Endodermal cell (in vitro differentiated cells): ENCODE measurements at places on chromosomes 4 and X.

GRCh38 chr4:5051278-5052203, at the start of gene STK32B:
STK32B (plus strand) TSS chr4:5051480.
- peak; percentile 88 for DNase-seq

DNA sequence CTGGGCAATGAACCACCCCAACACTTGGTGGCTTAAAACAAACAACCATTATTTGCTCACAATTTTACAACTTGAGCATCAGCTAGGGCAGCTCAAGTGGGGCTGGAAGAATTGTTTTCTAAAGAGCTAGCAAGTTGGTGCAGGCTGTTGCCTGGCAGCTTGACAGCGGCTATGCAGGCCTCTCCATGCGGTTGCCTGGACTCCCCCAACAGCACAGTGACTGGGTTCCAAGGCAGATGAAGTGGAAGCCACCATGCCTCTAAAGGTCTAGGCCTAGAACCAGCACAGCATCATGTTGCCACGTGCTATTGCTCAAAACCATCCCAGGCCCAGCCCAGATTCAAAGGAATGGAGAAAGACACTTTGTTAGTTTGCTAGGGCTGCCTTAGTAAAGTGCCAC, 114.8 kb downstream of the BCOR start:
- no peak for DNase-seq

GRCh38 chr4:154559494-154560418, 3.1 kb upstream of the FGB start:
- peak; percentile 72 for DNase-seq

DNA sequence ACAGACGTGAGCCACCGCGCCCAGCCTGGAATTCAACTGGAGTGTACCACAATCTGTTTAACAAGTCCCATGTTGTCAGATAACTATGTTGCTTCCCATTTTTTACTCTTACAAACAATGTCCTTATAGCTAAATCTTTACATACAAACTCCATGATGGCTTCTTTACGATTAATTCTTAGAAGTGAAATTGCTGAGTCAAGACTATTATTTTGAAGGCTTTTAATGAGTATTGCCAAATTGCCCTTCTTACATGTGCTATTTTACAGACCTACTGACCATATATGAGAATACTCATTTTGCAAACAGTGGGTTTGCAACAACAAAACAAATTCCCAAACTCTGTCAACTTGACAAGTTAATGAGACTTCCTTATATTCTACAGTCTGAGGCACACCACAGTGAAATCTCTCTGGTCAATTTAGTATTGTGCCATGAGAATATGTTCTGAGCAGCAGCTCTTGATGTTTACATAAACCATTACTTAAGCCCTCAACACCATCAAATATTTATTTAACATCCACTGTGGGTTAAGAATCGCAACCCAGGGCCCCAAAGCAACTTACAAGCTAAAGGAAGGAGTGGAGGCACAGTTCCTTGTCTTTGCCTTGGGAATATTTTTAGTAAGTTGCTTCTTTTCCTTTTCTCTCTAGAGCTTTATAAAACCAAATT, 128.5 kb downstream of the SPRY1 start:
- no peak for DNase-seq

- no peak for DNase-seq
These were observed 44.7 kb upstream of the BEX4 start for GRCh38 chrX:103170216-103170615.

- no peak for DNase-seq
These were observed 39.1 kb upstream of the BMP2K start for GRCh38 chr4:78737035-78737434.

GRCh38 chrX:153063315-153063714, 7.0 kb downstream of the PNMA3 start:
- DNase-seq, result no peak

DNA sequence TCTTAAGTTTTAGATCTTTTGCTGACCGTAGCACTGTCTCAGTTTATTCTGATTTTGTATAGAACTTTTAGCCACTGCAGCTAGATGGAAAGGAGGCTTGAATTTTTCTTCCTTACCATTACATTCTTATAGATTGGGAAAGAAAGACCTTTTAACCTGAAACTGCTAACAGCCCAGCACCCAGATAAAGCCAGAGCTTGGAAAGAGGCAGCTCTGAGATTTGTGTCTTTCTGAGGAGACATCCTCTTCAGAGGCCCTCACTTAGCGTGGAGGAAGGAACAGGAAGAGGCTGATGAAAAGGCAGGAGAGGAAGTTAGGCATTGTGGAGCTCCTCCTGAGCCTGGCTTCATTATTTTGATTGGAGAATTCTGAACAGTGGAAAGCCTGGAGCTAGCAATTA, 35.1 kb downstream of the ATG4A start:
- DNase-seq, result no peak

DNA sequence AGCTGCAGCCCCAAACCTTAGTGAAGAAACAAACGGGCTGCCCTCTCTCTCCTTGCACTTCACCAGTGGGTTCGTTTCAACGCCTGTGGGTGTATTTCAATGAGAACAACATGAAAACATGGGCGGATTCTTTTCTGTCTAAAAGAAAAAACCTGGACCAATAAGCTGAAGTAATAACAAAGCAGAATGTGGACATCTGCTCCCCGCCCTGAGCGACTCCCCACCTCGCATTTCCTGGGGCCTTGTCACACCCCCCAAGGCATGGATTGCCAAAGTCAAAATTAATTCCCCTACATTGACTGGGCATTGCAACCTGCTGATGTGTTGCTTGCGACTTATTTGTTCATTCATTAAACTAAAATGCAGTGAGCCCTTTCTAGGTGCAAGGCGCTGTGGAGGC, 142.9 kb downstream of the BCOR start:
- DNase-seq, result no peak

- DNase-seq, result no peak
These were observed 58.3 kb upstream of the DOCK11 start for GRCh38 chrX:118437283-118437682.
